ENCODE measurements at places on chromosomes 6 and 20.

DNA sequence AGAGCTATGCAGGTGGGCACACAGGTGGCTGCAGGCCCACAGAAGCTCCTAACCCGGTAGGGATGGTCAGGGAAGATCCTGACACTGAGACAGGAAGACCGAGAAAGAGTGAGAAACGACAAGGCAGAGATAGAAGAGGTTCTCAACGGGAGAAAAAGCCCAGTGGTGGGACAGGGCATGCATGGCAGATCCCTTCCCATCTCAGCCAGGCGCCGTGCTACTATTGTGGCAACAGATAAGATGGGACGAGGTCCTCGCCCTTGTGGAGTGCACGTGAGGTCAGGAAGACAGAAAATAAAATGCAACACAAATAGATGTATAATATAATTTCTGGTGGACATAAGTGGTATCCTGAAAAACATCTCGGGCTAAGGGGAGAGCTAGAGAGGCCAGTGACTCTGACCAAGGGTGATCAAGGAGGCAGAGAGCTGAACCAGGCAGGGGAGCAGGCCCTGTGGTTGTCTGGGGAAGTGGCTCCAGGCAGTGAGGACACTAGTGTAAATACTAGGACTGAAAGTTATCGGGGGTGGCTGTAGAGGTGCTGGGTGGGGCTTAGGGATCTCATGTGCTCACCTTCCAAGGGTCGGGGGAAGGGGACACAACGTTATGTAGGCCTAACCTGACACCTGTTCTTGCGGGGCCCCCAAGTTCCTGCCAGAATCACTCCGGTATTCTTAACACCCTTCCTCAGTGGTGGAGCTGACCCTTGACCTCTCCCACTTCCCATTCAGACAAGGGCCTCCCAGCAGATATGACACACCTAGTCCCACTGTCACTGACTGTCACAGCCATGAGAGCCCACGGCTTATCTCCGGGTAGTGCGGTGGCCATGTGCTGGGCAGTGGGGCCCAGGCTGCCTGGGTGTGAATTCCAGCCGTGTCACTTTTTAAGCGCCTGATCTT is 1.0 kb downstream of the SRXN1 start:
- peak; percentile 75 for DNase-seq

GRCh38 chr6:111105578-111105977 is 18.3 kb downstream of the SLC16A10 start:
- DNase-seq, result peak; percentile 90

- no peak for DNase-seq
Observed at GRCh38 chr6:112215488-112216284, 38.7 kb downstream of the LAMA4 start.

DNA sequence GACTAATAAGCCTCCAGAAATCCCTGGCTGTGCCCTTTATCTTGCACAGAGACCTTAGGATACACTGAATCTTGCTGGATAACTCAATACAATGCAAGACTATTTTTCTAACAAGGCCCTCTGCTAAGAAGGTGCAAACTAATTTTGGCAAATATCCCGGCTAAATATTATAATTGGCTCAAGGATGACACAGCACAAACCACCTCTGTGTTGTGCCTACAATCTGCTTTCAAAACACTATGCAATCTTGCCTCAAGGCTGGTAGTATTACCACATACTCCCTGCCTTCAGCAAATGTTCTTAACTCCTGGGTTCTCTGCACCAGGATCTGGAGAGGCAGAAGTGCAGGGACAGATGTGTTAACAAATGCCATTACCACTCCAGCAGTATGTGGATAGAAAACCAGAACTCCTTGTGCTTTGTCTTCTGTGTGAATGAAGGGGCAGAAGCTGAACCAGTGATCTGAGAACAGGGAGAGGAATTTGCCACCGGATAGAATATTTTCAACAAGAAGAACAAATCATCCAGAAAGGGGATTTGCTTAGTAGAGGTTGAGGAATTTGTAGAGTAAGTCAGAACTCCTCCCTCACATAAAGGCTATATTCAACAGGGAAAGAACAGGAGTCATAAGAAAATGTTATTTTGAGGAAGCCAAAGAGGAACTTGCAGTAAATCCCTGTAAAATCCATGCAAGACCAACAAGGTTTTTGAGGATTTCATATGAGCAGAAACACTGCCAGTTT is 74.1 kb upstream of the SLC4A11 start:
- no peak for DNase-seq

DNA sequence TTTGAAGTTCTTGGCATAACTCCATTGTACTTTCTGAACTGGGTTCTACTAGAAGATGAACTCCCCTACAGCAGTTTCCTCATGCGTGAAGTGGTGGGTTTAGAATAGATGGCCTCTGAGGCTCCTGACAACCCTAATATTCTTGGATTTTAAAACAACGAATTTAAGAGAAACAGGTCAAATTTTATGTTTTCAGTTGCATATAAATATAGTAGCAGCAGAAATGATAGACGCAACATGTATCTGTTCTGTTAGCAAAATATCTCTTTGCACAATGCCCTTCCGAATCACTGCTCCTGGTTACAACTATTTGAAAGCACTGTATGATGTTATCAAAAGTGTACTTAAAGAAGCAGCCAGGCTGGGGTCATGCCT is 247.2 kb downstream of the TBC1D7 start:
- no peak for DNase-seq

- peak; percentile 87 for DNase-seq
Observed at GRCh38 chr6:13395272-13396237, 67.2 kb upstream of the TBC1D7 start.

GRCh38 chr20:6122873-6123648 is at the start of gene FERMT1:
Gene FERMT1 (minus strand): TSS chr20:6123030. CDS start chr20:6119554, 3,476 bp downstream.
- DNase-seq, result peak; percentile 87

DNA sequence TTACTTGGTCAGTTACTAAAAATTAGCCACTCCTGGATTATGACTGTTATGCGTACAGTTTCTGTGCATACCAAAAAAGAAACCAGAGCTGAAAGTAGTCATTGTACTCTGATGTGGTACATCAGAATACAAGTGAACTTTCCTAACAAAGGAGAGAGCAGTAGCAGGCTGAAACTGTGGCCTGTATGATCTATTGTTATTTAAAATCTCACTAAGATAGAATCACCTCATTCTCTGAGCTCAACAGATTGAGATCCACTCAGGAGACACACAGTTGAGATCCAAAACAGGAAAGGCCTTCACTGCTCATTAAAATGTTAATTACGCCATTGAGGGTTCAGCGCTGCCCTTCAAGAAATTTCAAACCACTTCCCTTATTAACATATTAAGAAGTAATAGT is 576.4 kb downstream of the LMBRD1 start:
- DNase-seq, result no peak

GRCh38 chr6:105021399-105021798 is 64.5 kb downstream of the LIN28B start:
- no peak for DNase-seq

- no peak for DNase-seq
Observed at GRCh38 chr6:54188846-54189245, 77.6 kb downstream of the MLIP start.

Measured in small intestine (tissue), 16 donors.